Stimulated activated CD4-positive, alpha-beta T cell treated with anti-CD3 and anti-CD28 coated beads, Interleukin-4, amount 100 ng/mL, for 48 hours (primary cell): ENCODE measurements at places on chromosomes 12 and 14.
A peak's percentile ranks its signal among the peaks of the same experiment; 100 is the strongest.

- no peak for DNase-seq
Observed at GRCh38 chr12:15918066-15918465, 6.9 kb downstream of the DERA start.

DNA sequence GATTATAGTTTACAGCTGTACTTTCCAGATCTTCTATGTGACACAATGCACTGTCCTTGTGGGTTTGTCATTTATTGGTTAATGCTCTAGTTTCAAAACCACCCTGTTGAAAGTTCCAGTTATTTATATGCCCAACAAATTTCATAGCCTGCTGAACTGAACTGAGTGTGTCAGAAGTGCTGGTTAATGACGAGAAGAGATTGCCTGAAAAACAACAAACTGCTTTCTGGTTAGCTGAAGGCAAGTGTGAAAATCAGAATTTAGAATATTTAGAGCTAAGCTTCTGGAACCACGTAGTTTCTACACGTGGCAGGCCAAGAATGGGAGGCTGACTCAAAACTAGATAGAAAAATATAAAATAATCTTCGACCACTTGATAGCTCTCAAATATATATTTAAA, 19.1 kb upstream of the RIN3 start:
- DNase-seq = no peak

DNA sequence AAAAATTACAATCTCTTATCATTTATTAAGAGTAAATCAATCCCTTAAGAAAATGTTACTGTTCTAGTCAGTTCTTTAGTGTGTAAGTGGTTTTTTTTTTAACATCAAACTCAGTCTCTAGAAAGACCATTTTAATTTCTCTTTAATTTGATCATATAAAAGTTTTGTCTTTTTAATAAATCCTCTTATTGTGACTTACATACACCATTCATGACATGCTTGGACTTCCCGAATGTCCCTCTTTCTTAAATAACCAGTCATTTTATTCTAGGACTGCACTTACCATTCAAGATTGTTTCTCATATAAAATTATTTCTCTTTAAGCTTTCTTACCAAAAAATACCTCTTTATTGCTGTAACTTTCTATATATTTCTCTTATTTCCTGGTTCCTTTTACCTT, 60.8 kb upstream of the EVL start:
- DNase-seq = no peak

DNA sequence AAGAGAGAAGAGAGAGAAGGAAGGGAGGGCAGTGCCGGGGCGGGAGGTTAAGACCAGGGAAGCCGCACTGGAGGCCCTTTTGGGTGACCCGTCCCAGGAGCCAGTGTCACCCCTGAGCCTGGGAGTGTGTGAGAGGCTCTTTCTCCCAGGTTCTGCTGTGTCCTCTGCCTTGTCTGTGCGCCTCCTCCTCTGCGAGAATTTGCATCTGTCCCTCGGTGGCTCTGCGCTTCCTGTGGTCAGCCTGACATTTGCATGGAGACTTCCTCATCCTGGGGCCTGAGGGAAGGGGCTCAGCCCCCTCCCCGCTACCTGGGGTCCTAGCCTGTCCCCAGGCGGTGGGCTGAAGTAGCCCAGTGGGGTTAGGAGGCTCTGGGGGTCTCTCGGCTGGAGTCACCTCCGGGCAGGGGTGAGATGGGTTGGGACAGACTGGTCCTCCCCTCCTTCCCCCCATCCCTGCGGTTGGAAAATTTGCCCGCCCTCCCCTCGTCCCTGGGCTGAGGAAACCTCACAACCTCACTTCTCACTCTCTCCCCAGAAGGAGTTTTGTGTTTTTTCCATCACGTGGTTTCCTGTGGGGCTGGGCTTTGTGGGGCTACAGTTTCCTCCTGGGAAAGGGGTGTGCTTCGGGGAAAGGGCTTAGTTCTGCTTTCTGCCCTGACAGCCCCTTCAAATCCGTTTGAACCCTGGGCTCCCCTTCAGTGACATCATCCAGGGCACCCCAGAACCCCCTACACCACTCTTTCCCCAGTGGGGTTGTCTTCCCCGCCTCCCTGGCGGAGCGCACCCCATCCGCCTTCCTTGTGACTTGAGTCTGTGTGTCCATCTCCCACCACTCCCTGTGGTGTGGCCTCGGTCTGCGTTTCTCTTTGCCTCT, 2.5 kb downstream of the PTPN6 start:
- peak; percentile 78 for DNase-seq

DNA sequence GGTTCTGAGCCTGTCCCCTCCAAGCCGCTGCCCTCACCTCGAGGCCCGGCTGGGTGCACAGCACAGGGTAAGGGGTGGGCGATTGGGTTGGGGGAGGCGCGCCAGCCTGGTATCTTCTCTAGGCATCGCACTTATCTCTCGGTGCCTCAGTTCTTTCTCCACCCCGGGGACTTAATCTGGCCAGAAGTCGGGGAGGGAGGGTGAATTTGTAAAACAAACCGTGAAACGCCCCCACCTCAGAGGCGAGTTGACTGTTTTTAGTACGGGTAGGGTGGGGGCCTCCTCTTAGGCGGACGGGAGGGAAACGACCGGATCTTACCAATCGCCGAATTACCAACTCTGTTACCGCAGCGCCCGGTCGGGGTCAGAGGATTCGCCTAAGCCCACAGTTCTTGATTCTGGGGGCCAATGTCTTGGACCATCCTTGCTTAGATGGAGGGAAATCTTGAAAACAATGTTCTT, 1.4 kb upstream of the TBX3 start:
- no peak for DNase-seq

DNA sequence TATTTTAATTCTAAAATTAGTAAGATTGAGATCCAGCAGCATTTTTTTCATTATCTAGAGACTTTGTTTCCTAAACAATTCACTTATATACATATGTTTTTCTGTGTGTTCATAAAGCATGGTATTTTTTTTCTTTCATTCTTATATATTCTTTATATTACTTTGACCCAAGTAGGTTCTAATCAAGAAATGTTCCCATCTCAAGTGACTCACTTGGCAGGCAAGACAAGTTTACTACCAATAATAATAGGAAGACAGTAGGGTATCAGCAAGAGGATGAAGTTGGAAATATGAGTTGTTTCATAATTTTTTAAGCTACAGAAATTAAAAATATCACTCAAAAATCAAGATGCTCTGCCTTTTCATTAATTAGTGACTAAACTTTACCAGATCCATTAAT, 613.4 kb upstream of the ATP2B1 start:
- no peak for DNase-seq

DNA sequence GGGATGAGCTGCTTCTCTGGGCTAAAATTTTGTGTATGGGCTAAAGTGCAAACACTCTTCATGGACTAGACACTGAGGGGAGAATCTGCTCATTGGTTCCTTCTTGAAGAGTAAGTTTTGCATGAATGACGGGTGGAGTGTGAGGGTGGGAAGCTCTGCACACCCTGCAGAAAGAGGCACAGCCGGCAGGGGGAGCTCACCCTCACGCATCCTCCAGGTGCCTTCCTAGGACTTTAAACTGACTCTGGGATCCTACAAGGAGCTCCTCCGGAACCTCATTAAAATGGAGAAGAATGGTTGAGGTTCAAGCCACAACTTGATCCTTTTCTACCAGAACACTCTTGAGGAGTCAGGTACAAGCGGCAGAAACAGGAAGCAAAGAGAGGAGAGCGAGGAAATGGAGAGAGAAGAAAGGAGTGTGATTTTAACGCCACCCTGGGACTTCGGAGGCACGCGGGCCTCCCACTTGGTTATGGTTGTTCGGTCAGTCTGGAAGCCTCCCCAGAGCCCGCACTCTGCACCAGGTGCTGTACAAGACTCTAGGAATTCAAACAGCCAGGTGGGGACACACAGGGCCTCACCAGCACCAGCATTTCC, 87.5 kb downstream of the SETD3 start:
- peak; percentile 32 for DNase-seq

GRCh38 chr12:19826980-19827550, 387.8 kb downstream of the AEBP2 start:
- no peak for DNase-seq

DNA sequence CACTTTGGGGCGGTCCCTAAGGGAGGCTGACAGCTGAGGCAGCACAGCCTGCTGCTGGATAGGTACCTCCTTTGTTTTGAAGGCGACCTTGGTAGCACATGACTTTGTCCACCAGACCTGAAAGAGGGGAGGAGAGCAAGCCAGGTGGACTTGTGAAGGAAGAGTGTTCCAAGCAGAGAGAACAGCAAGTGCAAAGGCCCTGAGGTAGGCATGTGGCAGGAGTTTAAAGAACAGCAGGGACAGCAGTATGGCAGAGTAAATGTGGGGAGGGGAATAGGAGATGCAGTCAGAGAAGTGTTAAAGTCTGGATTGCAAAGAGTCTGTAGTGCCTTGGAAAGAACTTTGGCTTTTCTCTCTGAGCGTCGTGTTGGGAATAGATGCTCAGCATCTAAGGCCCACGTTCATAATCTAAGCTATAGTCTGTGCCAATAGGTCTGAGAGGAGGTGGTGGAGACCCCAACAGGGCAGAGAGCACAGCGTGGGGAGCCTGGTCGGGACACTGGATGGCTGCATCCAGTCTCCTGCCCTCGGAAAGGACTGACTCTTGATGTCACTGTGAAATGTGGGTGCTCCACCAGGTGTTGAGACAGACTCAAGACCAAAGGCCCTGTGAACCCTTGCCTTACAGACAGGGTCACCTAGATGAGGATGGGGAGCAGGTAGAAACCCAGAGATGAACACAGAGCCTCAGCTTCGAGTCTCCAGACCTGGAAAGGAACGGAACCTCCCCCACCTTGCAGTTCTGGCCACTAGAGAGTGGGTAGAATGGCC, 242.1 kb upstream of the PWP1 start:
- DNase-seq = no peak
